ENCODE measurements at places on chromosomes 7 and 10.

DNA sequence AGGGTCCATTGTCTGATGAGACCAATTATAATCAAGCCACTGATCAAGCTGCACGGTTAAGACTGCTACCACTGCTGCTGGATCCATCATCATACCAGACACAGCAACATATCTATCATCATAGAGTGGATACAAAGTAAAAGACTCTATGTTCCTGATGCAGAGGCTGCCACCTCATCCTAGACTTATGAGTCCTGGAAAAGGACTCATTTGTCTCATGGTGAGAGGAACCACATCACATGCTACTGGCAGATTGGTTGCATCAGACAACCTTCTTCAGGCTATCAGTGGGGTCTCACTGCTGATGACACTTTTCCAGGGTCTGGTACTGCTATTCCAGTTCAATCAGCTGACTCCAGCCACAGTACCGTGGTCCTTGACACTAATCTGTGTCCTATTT, 79.0 kb downstream of the ABI1 start:
- peak; percentile 13 for DNase-seq

- DNase-seq, result no peak
Observed at GRCh38 chr10:49666685-49667084, 12.8 kb upstream of the C10orf53 start.

DNA sequence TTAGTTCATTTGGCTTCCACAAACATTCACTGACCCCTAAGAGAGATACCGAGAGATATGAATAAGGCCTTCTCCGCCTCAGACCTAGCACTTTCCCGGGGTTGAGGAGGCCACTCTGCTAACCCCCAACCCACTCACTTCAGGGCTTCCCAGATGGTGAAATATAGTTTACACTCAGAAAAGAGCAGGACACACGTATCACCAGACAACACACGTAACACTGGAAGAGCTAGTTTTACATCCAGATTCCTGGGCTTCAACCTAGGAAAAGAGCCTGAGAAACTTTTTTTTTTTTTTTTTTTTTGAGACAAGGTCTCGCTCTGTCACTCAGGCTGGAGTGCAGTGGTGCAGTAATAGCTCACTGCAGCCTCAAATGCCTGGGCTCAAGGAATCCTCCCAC, 15.2 kb upstream of the DLG5 start:
- no peak for DNase-seq

DNA sequence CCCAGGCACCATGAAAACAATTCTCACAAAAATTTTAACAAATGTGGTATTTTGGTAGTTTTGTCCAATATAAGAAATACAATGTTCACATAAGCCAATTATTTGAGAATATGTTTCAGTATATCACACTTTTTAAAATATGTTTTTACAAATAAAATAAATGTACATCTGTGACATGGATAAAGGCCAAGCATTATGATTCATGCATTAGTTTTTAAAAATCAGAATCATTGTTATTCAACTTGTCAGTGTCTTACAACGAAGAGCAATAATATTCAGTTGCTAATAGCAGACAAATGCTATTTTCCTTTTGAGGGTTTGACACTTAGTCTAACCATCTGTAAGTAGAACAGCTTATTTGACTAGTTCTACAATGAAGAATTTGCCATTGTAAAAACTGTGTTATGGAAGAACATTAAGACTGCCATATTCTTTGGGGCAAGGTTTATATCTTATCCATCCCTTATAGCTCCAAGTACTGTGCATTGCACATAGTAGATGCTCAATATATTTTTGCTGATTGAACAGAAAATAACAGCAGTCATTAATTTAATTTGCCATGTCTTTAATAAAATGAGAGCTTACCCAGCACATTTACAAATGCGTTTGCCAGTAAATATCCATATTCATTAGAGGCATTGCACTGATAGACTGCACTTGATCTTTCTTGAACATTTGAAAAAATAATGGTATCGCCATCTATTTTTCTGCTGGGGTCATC, 67.4 kb upstream of the LAMB4 start:
- no peak for DNase-seq

- no peak for DNase-seq
Observed at GRCh38 chr7:107208024-107208521, 39.3 kb downstream of the HBP1 start.
